AG04450 (cell line): ENCODE measurements at places on chromosomes 7 and 10.

- DNase-seq, result no peak
Measured at GRCh38 chr7:64618785-64619456, 47.0 kb upstream of the ZNF107 start.

GRCh38 chr7:80584778-80585177, 53.7 kb upstream of the CD36 start:
- no peak for DNase-seq

DNA sequence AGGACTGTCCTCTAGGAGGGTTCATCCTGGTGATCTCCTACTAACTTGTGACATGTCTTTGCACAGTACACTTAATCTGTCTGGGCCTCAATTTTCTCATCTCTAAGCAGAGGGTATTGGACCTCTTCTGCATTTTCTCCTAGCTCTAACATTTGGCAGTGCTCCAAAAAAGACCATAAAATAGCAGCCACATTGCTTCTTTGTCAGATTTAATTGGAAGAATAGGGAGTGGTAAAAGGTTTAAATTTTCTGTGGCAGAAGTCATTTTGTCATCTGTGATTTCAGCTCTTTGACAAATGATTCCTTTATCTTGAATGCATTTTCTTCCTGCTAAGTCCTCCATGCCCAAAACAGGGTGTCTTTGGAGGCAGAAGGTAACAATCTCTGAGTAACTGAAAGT, 289.9 kb upstream of the LRGUK start:
- DNase-seq, result no peak

- no peak for DNase-seq
Measured at GRCh38 chr7:9307131-9307530, 873.7 kb downstream of the NXPH1 start.

DNA sequence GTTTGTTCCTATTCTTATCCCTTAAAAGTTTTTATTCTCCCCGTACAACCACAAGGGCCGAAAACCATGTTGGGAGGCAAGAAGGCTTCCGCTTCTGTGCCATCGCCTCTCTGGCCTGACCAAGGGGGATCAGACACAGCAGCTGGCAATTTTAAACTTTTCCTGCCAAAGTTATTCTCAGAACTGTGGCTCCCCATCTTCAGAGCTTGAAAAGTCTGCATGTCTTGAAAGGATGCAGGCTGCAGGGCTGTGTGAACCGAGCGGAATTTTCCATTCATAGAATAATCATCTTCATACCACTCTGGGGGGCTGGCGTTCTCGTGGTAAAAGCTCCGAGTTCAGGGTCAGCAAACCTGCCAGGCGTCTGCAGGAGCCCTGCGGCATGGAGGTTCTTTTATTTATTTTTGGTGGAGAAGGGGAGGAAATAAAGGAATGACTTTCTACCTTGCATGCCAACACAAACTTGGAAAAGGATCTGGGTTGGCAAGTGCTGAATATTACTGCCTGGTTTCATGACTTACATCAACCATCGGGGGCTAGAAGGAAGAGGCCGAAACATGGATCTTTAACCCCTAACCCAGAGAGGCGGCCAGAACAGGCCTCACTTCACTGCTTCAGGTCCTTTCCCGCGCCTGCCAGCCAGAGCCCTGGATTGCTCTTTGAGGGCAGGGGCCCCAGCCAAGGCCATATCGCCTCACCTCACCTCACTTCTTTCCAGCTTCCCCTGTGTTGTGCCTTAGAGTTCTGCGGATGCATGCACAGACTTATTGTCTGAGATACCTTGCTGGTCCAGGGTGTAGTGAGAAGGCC, 3.0 kb upstream of the NANOS1 start:
- no peak for DNase-seq

DNA sequence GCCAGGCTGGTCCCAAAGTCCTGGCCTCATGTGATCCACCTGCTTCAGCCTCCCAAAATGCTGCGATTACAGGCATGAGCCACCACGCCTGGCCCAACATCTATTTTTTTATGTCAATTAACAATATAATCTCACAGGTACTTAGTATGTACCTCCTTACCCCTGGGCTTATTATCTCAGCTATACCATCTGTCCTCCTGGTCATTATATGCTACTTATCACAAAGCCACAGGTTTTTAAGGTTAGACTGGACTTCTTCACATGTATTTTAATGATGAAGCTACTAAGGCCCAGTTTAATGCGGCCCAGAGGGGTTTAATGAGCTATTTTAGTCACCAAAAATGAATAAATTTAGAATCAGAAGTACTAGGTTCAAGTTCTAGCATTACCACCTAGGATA, 3.4 kb downstream of the NSUN6 start:
- DNase-seq, result no peak

DNA sequence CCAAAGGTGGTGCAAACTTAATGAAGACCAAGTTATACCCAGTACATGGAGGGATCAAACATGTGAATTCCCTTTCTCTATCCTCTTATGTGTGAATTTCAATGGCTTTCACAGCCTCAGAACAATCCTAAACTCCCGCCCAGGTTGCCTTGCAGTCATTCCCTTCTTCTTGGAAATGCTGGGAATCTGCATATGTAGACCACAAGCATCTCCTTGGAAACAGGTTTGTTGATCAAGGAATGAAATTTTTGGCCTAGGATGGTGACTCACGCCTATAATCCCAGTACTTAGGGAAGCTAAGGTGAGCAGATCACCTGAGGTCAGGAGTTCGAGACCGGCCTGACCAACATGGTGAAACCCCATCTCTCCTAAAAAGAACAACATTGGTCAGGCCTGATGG, 77.8 kb upstream of the ABI1 start:
- no peak for DNase-seq

DNA sequence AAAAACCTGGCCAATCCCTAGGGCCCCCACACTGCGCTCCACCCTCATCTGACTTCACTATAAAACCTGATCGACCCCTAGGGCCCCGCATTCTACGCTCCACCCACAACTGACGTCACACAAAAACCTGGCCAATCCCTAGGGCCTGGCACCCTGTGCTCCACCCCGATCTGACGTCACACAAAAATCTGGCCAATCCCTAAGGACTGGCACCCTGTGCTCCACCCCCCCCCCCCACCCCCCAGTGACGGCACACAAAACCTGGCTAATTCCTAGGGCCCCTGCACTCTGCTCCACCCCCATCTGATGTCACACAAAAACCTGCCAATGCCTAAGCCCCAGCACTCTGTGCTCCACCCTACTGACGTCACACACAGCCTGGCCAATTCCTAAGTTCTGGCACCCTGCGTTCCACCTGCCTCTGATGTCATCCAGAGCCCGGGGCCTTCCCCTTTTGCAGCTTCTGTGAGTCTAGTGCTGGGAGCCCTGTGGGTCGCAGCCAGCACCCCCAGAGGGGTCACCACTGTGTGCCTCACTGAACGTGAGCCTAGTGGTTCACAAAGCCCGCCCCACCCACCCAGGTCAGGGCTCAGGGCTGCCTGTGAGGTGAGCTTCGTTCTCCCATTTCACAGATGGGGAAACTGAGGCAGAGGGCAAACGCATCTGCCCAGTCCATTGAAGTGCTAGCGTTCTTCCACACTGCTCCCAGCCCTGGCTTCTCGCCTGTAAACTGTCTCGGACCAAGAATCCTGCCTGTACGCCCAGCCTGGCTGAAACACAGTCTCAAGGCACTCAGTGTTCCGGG, 40.6 kb downstream of the MICALL2 start:
- DNase-seq, result no peak

GRCh38 chr7:9600974-9601373, 1167.6 kb downstream of the NXPH1 start:
- no peak for DNase-seq

GRCh38 chr7:2710286-2710655, 22.3 kb downstream of the AMZ1 start:
- no peak for DNase-seq

- no peak for DNase-seq
Measured at GRCh38 chr10:128065881-128066534, 60.2 kb downstream of the MKI67 start.

- no peak for DNase-seq
Measured at GRCh38 chr10:75703191-75703854, 271.9 kb downstream of the LRMDA start.

DNA sequence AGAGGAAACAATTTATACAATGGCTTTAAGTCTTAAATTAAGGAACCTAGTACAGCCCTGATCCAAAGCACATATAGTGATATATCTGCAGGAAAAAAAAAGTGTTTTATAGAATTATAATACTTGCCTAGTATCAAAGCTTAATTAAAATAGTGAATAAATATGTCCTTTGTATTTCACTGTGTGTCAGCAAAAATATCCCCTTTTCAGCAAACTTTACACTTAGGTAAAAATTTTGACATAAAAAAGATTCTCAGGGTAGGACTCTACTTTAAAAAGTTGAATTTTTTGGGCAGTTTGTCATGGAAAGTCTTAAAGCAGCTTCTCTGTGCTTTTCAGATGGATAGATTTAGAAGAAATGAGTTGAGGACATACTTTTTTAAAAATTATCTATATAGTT, 12.7 kb upstream of the NEBL start:
- DNase-seq, result no peak

GRCh38 chr7:150986099-150986512, 4.7 kb upstream of the NOS3 start:
- DNase-seq, result no peak

DNA sequence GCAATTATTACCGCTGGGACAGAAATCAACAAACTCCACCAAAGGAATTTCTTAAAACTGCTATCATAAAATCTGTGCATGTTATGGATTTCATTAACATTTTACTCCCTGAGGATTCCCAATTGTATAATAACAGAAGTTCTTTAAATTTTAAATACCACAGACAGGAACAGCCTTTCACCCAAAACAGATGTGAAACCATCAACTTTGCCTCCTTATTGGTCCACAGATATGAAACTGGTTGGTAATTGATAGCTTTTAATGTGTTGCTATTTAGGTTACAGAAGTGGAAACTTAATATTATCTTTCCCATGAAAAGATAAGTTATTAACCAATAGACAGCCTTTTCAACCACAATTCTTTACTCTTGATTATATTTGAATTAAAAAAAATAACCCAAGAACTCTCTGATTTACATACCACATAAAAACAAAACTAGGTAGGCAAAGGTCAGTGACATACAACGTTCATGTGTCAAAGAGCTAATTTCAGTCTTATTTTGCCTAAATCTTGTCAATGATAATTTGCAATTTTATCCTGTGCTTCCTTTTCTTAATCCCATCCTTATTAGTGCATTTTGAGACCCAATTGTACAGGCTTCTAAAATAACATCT, 90.0 kb downstream of the NRP1 start:
- no peak for DNase-seq

DNA sequence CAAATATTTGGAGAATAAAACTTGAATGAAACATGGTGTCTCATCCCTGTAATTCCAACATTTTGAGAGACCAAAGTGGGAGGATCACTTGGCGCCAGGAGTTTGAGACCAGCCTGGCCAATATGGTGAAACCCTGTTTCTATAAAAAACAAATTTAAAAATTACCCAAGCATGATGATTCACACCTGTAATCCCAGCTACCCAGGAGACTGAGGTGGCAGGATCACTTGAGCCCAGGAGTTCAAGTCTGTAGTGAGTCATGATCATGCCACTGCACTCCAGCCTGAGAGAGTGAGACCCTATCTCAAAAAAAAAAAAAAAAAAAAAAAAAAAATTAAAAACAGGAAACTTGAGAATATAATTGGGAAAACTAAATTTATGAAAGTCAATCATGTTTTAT, 481.1 kb downstream of the SEMA3D start:
- no peak for DNase-seq

GRCh38 chr7:37476428-37476827, 27.8 kb upstream of the ELMO1 start:
- no peak for DNase-seq
